Activated CD4-positive, alpha-beta T cell treated with anti-CD3 and anti-CD28 coated beads, Interleukin-2, amount 50 U/mL, for 24 hours (primary cell): ENCODE measurements at places on chromosomes 16 and 17.

GRCh38 chr16:73268366-73268993 lies 220.6 kb upstream of the ZFHX3 start:
- no peak for DNase-seq

DNA sequence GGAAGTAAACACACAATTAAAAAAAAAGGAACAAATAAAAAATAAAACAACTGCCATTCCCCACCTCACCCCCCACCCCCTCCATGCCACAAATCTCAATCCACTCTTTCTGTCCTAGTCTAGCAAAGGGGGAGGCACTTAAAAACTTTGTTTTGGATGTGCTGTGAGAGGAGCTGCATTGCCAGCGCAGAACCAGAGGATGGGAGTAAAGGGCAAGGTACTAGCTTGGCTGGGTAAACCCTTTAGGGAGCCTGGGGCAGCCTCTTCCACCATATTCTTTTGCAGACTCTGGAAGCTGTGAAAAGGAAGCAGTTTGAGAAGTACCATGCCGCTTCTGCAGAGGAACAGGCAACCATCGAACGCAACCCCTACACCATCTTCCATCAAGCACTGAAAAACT lies 1.4 kb downstream of the MRPS7 start:
- DNase-seq: no peak

GRCh38 chr16:11004351-11004750 lies 60.0 kb downstream of the CLEC16A start:
- no peak for DNase-seq

- peak; percentile 22 for DNase-seq
Measured at GRCh38 chr16:85557083-85557970, 55.8 kb upstream of the GSE1 start.

DNA sequence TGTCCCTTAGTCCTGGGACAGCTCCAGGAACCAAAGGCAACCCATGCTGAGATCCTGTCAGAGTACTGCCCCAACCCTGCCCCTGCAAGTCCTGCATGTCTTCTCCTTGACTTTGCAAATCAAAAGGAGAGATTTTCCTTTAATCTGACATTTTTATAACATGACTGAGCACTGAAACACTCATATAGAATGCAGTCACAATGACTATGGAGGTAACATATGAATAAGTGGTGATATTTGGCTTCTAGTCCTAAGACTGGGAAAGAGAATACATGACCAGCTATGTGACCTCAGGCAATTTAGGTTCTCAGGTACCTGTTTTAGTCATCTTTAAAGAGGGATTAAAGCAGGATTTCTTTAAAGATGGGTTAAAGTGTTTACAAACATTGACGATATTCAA lies 941.6 kb upstream of the CDH8 start:
- DNase-seq: no peak

DNA sequence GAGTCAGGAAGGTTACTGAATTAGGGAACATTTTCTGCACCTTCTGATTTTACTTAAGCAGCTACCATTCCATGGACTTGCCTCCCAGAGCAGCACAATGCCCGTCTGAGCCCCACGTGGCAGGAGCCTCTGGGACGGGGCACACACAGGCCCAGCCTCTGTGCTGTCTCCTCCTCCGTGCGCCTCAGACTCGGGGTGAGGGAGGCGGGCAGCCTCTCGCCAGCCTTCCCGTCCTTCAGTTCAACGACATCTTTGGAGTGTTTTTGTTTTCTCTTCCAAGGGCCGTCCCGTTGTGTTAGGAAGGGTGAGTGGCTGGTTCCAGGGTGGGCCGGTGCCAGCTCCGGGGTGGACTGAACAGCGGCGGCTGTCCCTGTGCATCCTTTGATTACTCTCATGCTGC lies 31.8 kb downstream of the NDEL1 start:
- DNase-seq: no peak

GRCh38 chr16:70764632-70765031 lies 36.3 kb downstream of the VAC14 start:
- no peak for DNase-seq

GRCh38 chr16:30366511-30366910 lies 3.8 kb downstream of the TBC1D10B start:
- DNase-seq: no peak

GRCh38 chr17:52035336-52035915 lies 123.1 kb downstream of the CA10 start:
- DNase-seq: no peak

- no peak for DNase-seq
Measured at GRCh38 chr17:58273453-58274104, 7.2 kb downstream of the MPO start.

DNA sequence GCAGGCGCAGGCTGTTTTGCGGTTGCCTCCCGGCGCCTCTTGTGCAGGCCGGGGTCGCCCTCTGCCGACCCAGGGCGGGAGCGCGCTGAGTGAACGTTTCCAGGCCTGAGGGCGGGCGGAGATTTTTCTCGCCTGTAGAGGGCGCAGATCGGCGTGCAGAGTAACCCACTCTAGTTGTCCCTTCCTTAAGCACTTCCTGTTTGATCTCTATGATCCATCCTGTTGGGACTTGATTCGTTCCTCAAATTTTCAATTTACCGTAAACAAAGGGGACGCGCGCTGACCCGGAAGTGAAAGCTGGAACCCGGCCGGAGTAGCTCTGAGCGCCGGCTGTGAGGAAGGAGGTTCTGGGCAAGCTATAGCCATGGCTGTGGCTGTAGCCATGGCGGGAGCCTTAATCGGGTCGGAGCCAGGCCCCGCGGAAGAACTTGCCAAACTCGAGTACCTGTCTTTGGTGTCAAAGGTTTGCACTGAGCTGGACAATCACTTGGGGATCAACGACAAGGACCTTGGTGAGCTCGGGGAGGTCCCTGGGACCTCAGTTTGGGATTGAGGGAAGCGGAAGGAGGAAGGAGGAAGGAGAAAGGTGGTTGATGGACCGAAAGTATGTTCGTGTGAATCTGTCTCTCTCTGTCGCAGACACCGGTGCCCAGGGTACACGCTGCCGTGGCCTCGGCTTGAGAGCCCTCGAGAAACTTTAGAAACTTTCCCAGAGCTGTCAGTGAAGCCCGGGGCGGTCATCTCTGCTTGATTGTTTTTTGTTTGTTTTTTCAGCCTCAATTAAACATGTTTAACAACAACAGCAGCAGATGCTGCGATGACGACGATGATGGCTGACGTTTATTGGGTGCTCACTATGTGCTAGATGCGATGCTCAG lies at the start of gene DHX8:
TSS of gene DHX8 (plus strand) at position 302 of the 878 bp plus-strand sequence. CDS start at position 365, 63 bp downstream.
- DNase-seq: peak; percentile 97

- DNase-seq: no peak
Measured at GRCh38 chr16:58685084-58685449, 497 bp upstream of the SLC38A7 start.

- DNase-seq: no peak
Measured at GRCh38 chr17:43953746-43954145, at the start of gene PYY. PYY (minus strand) TSS chr17:43953940; CDS start chr17:43953483, 457 bp downstream.

DNA sequence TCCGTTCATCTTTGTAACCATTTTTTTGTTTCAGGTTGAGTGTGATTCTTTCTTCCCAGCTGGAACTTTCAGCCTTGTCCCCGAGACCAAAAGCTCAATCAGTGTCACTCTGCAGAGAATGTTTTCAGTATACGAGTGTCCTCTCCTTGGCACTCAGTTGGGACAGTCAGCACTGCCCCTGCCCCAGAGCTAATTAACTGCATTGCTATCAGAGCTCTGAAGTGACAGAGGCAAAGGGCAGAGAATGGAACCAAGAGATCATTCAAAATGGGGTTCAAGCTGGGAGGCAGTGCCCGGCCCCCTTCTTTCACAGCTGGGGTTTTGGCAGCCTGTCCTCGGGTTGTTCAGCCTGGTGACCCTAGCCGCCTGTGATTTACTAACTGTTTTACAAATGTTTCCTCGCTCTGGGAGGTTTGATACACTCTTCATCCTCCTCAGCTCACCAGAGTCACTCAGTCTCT lies 195.9 kb upstream of the TBX2 start:
- no peak for DNase-seq

DNA sequence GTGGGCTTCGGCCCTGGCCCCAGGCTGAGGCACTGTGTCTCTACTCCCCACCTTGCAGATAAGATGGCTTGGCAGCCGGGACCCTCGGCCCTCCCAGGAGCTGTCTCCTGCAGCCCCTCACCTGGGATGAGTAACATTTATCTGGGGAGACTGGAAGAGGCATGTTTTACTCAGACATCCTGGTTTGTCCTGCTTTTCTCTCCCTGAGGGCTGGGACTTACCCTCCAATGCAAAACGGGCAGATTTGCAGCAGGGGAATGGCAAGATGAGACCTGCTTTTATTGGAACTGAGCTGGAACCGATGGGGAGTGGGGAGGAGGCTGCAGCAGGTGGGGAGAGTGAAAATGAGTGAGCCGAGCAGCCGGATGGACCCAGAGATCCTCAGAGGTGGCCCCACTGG lies 27.3 kb upstream of the UBE2G1 start:
- DNase-seq: no peak

GRCh38 chr16:21949713-21950260 lies 3.4 kb upstream of the UQCRC2 start:
- DNase-seq: no peak

DNA sequence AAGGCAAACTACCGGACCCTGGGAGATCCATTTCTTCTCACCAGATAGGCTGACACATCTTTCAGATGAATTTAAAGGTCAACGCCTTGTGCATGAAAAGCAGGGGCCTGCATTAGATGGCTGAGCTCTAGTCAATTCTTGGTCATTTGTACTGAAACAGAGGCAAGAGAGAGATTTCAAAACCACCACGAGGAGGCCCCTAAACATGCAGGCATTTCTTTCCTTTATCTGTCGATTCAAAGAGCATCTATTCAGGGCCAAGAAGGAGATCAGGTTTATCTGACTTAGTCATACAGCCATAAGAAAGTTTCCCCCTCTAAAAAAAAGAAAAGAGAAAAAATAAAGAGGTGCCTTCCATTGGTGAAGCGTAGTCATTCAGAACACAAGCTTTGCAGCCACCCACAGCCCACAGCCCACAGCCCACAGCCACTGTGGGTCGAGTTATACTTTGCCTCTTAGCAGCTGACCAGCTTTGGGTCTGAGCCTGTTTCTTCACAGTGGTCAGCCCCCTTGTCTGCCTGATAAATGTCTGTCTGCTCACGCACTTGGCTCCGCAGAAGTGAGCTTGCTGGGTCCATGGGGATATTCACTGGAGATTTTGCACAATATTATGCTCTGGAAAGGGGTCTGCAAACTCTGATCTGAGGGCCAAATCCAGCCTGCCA lies 207.5 kb downstream of the CDH13 start:
- no peak for DNase-seq

GRCh38 chr16:64453646-64454045 lies 668.2 kb downstream of the CDH11 start:
- no peak for DNase-seq

DNA sequence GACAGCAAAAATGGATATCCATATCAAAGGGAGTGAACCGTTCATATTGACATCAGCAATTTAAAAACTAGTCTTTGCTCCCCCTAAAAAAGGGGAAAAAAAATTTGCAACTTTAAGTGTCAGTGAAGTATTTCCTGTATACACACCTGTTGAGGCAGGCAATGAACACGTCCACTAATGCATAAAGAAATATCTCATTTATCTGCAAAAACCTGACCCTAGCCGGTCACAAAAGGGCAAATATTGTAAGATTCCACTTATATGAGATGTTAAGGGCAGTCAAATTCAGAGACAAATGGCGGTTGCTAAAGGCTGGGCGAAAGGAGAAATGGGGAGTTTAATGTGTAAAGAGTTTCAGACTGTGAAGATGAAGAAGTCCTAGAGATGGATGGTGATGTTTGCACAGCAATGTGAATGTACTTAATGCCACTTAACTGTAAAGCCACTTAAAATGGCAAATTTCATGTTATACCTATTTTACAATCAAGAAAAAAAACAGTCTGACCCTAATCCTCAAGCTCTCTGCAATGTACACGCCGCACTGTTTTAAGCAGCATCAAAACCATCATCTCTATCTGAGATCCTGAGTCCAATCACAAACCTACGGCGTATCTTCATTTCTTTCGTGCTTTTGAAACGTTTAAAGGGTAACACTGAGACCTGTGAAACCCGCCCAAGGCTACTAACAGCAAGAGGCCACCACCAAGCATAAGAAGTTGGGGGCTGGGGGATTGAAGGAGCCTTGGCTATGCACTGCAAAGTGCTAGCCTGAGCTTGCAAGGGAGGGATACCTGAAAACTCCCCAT lies 1.1 kb downstream of the PARN start:
- DNase-seq: no peak

- DNase-seq: no peak
Measured at GRCh38 chr16:83813823-83814658, 6.3 kb downstream of the HSBP1 start.

DNA sequence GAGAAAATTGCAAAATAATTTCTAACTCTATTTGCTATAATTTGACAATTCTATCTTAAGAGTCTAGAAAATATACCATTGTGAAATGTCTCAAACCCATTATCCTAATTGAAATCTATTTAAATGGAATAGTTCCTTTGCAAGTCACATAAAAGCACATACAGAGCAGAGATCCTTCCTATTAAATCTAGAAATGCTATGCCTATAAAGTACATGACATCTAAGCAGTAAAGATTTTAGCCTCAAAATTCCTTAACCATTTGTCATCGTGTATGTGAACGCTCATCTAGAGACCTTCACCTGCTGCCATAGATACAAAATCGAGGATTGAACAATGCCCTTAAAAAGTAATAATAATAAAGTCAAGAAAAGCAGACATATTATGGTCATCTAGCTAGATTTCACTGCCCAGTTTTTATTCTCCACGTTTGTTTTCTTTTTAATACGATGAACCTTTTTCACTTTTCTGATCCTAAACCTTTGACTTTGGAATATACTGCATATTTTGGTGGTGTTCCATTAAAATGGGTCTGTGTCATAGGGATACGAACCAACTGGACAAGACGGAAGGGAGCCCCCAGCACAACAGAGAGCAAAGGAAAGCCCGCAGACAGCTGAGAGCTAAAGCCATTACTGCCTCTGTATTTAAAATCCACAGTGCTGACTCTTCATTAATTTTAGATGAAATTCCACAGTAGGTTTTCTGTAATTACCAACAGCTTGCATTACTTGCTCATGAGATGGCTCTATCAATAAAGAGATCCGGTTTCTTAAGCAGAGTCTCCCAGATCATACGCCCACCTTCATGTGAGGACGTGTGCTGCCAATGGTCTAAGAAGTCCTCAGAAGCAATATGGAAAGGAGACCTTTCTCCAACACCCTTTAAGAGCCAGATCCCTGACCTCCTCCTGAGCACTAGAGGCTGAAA lies 17.6 kb downstream of the TEX2 start:
- no peak for DNase-seq
